ENCODE measurements at places on chromosomes 5 and 9.

DNA sequence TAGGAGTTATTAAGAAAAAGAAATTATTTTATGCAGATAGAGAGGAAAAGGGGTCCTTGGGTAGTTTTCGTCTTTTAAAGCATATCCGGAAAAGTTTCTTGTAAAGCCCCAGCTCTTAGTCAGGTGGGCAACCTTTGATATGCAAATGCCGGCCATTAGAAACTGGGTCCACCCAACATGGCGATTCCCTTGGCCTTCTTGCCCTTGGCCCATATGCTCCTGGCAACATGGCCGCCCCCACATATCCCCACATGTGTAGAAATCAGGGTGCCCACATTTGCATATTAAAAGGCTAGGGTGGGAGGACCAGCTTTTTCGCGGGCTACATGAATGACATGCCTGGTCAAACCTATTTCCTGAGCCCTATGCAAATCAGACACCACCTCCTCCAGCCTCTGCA is 73.3 kb downstream of the FREM1 start:
- no peak for DNase-seq

DNA sequence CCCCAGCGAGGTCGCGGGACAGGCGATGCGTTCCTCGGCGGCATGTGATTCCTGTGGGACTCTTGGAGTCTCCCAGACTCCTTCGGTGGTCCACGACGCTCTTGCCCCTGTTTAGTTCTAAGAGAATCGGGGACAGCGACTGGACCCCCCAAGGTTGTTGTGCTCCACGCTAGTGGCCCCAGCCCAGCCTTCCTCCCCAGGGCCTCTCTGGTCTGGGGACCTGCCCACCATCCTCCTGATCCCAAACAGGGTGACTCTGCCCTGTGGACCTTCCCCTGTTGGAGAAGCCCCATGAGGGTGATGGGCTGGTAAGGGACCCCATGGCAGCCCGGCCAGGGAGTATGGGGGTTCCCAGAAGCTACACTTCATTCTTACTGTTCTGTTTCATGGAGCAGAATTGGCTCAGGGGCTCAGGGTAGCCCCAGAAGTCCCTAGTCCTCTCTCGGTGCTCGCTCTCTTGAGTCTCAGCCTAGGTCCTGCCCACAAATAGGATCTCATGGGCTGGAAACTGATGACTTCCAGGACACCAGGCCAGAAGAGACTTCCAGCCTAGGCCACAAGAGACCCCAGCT is 880 bp downstream of the CARD19 start:
- no peak for DNase-seq

DNA sequence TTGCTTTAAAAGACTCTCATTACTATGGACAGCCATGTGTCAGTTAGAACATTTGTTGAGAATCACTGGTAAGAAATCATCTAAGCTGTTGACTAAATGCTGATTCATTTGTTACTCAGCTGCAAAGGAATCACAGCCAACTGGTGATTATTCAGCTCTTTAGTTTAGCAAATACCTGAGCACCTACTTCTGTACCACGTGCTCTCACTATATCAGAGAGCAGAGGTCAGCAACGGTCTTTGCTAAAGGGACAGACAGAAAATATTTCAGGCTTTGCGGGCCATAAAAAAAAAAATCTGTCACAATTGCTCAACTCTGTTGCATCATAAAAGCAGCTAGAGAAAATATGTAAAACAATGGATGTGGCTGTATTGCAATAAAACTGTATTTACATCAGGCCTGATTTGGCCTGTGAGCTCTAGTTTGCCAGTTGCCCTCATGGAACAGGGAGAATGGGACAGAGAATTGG is 377.6 kb downstream of the DNAH5 start:
- DNase-seq, result no peak

- DNase-seq, result no peak
These were observed 20.2 kb upstream of the GNPDA1 start for GRCh38 chr5:142032747-142033631.

DNA sequence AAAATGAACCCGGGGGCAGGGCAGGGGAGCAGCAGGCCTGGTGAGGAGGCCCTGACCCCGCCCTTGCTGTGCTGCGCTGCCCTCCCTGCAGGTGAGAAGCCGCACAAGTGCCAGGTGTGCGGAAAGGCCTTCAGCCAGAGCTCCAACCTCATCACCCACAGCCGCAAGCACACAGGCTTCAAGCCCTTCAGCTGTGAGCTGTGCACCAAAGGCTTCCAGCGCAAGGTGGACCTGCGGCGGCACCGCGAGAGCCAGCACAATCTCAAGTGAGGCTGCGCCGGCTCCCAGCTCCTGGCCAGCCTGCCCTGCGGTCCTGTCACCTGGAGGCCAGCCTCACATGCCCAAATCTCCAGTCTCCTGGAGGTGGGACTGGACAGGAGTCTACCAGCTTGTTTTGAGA is 12.3 kb downstream of the GFI1B start:
- DNase-seq, result no peak

DNA sequence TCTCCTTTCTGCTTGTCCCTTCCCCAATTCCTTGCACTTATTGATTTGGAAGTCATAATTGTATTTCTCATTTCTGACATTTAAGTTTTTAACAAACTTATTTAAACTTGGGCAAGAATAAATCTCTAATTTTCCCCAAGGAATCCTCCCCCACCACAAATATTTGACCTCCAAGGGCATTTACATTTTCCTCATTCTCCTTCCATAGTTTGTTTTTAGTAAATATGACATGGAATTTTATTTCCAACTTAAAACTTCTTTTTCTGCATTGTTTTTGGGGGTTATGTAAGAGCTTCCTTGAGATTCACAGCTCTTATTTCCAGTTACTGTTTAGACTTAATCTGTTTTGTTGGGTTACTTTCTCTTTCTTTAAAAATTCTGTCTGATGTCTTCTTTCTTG is 64.9 kb downstream of the ZNF618 start:
- DNase-seq, result no peak

GRCh38 chr5:150410524-150411244 is 2.0 kb downstream of the CD74 start:
- no peak for DNase-seq

- no peak for DNase-seq
These were observed 255.6 kb upstream of the C9orf72 start for GRCh38 chr9:27828908-27829307.

DNA sequence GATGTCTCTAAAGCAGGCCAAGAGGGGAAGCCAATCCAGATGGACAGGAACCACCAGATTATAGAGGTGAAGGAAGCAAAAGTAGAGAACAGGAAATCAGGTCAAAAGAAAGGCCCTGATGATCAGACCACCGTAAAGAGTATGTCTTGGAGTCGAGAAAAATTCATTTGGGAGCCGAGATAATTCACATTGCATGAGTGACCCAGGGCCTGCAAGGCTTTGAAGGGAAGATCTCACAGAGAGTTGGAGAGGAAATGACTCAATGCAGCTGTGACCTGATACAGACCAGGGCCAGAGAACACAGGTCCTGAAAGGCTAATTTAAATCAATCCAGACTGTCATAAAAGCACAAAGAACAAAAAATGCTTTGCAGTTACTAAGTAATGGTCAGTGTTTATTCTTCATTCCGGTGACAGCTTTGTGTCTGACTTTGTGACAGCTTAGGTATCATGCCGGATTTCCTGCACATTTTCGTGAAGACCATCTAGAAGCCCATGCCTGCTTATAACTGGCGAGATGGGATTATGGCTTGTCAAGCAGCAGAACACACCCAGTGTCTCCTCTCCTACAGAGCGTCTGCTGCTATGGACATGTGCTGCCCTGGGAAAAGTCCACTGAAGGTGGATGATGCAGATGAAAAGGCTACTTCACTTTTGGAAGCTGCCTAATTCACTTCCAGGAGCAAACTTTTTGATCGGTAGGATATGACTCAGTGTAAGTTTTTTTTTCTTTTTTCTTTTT is 5.8 kb upstream of the ACTBL2 start:
- DNase-seq, result no peak

DNA sequence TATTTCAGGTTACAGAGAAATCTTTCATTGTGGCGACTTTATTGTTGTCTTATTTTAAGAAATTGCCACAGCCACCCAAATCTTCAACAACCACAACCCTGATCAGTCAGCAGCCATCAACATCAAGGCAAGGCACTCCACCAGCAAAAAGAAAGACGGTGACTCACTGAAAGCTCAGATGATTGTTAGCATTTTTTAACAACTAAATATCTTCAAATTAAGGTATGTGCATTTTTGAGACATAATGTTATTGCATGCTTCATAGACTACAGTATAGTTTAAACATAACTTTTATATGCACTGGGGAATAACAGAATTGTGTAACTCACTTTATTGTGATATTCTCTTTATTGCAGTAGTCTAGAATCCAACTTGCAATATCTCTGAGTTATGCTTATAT is 263.4 kb downstream of the TMEM232 start:
- no peak for DNase-seq

DNA sequence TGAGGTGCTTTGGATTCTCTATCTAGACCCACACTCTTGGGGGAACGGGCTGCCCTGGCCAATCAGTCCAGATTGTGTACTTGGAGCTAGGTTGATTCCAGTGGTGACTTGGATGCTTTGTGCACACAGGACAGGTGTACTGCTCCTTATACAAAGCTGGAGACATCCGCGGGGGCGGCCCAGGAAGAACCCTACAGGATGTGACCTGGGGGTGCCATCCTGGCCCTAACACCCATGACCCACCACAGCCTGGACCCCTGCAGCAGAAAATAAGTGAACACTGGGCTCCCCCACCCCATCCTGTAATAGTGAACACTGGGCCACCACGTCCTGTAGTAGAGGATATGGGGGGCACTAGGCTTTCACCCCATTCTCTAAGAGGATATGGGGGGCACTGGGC is 12.1 kb upstream of the PLEKHG4B start:
- no peak for DNase-seq

DNA sequence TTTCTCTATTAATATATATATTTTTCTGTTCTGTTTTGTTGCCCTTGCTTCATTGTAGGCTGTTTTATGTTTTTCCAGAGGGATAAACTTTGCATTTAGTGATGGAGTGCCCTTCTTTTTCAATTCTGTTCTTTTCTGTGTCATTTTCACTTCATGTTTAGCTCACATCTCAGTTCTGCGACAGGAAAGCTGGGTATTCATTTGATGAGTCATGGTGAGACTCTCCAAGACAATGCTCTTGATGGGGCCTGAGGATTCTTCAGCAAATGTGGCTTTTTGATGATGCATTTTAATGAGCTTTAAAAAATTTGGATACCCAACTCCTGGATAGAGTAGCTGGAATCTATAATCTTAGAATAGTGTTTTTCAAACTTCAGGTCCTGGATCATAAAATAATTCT is 56.5 kb upstream of the SPATA31D4 start:
- DNase-seq, result no peak

GRCh38 chr9:94887721-94888120 is 161.2 kb downstream of the AOPEP start:
- no peak for DNase-seq

GRCh38 chr5:110054240-110054639 is 364.5 kb downstream of the MAN2A1 start:
- no peak for DNase-seq

DNA sequence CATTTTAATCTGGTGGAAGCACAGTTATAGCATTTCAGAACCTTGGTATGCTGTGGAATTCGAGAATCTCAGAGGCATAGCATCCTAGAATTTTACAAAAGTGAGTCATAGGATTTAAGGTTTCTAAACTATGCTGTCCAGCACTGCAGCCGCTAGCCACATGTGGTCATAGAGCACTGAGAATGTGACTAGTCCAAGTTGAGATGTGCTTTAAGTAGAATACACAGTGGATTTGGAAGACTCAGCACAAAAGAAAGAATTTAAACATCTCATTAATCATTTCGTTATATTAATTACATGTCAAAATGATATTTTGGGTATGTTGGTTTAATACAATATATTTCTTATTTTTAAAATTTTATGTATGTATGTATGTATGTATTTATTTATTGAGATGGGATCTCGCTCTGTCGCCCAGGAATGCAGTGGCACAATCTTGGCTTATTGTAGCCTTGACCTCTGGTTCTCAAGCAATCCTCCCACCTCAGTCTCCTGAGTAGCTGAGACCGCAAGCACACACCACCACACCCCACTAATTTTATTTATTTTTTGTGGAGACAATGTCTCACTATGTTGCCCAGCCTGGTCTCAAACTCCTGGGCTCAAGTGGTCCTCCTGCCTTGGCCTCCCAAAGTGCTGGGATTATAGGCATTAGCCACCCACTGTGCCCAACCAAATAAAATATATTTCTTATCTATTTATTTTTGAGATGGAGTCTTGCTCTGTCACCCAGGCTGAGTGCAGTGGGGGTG is 20.4 kb upstream of the RPS14 start:
- no peak for DNase-seq

DNA sequence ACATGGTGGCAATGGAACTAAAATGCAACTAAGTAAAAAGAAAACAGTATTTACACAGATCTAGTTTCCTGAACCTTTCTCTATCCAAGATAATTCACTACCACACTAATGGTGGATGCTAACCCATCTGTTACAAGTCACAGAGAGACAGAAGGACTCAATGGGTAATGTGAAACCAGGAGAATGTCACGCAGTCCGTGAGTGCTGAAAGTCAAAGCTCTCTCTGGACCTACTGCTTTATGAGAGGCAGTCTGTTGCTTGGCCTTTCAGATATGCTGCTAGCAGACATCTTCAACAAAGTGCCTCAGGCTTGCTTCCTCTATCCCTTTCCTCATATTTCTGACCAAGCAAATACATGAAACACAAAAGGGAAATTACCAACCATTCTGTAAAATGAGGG is 69.0 kb upstream of the GLRX start:
- no peak for DNase-seq

DNA sequence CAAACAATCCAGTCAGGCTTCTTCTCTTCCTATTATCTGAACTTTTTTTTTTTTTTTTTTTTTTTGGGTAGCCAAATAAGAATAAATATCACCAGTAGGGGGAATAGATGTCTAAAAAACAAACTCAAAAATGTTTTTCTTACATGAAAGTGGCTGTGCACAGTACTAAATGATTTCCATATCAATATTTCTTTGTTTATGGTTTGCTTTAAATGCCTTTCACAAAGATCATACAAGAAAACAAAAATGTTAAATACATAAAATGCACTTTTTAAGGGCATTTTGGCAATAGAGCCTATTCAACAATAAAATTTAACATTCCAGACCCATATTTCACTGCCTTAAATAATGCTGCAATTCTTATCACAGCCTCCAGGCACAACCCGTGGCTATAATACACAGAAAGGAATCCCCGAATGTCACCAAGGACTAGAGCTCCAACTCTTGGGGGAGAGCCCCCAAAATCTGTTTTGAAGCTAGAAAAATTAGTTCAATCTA is 91.1 kb upstream of the TBCA start:
- DNase-seq, result no peak

GRCh38 chr5:160470437-160471361 is 49.0 kb downstream of the PTTG1 start:
- no peak for DNase-seq

GRCh38 chr9:92727716-92728700 is 36.6 kb downstream of the BICD2 start:
- DNase-seq, result no peak

- DNase-seq, result no peak
These were observed 159.7 kb upstream of the ELL2 start for GRCh38 chr5:96121364-96121763.

All from T-helper 17 cell (primary cell).